RWPE1 (cell line): ENCODE measurements at places on chromosomes 7 and 10.

- DNase-seq = no peak
These were observed 54.1 kb downstream of the KIAA1217 start for GRCh38 chr10:24262929-24263590.

DNA sequence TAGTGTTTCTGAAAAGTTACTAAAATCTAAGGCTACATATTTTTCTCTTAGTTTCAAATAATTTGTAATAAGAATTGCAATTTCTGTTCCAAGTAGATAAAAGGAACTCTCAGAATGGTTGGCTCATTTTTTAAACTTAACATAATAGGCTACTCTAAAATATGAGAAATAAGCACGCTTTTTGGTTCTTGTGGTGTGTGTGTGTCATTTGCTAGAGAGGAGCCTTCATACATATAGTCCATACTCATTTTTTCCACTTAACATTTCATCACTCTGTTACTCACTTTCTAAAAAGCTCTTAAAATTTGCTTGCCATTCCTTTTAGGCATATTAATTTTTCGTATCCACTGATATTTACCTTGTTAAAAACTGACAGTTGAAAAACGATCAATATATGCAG is 74.0 kb upstream of the VWDE start:
- DNase-seq = no peak

DNA sequence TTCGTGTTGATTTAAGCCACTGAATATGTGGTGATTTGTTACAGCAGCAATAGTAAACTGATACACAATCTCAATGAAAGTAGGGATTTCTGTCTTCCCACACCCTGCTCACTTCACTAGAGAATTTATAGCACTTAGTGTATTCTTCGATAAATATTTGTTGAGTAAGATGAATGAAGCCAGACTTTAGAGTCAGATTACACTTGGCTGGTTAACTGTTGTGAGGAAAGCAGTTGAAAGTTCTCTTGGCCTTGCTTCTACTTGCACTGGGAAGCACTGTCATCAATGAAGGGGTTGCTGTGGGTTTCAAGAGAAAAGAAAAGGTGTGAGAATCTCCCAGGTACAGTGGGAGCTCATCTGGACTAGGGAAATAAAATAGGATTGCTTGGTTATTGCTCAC is 82.1 kb upstream of the IGFBP3 start:
- DNase-seq = no peak

GRCh38 chr7:127678947-127679346 is 27.0 kb downstream of the SND1 start:
- no peak for DNase-seq

DNA sequence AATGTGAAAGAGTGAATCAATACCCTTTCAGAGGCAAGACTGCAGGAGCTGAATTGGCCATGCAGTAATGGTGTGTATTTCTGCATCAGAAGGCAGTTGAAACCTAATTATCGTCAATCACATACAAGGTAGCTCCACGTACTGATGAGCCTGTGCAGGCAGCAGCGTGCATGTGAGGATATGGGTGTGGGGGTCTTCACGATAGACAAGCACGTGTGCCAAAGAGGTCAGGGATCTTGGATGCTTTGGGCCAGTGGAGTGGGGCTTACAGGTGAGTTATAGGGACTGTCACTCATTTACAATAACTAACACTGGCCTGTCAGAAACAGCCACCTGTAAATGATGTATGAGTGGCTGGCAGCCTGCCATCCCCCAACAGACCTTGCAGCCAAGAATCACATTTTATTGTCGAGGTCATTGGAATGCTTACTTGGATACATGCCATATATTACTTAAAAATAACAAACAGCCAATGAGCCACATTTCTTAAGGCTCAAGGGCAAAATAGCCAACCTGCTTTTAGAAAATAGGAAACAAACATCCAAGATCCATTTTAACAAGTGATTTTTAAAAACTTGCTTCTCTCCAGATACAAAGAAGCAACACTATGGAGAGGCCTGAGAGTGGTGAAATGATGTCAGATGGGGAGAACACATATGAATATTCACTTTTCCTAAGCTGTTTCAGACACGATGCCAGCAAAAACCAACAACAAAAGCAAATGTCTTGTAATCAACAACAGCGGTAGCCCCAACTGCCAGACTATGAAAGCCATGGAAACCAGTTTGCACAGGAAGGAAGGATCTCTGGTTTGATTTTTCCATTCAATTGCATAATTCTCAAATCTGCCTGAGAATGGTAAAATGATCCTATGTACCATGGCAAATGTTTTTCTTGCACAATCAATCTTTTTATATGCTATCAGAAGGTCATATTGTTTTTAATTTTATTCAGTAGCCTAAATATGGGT is 210.7 kb downstream of the SKAP2 start:
- DNase-seq = peak; percentile 46

DNA sequence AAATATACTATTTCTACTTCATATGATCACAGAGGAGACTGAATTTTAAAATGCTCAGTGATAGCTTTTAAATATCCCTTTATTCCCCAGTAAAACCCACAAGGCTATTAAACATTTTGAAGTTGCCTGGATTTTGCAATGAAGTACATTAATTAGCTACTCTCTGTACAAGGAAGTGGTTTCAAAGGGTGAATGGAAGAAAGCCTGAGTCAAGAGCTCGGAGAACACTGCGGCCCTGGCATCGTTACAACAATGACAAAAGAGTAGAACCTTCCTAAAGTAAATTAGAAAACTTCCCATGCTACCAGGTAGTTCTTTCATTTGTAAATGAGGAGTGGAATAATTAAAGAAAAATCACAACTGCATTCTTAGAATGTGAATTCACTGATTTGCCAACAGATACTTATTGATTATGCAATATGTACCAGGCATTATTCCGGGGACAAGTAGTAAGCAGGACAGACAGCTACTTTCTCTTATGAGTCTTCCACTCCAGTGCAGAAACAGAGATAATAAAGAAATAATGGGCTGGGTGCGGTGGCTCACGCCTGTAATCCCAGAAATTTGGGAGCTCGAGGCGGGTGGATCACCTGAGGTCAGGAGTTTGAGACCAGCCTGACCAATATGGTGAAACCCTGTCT is 63.0 kb downstream of the ZNF22 start:
- DNase-seq = no peak

DNA sequence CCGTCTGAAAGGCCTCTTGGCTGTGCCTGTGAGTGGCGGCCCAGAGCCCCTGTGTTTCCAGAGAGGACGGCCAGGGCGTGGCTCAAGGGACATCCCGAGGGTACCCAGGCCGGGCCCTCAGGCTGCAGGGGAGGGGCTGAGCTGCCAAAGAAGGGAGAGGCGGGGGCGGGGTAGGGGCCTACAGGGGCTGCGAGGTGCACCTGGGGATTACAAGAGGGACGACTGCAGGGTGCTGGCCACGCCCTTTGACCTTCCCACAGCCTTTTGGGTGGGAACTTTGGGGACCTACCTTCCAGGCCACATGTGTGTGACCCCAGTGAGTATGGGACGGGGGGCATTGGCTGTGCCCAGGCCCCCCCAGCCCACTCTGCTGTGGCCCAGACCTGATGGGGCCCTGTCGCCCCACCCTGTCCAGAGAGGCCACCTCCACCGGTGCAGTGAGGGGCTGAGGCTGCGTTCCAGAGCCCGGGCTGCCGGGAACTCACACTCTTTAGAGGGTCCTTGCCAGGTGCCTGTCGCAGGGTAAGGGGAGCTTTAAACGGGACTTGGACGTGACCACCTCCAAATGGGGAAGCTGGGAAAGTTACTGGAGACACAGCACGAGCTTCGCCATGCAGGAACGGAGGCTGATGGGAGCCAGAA is 19.0 kb upstream of the NKX6-2 start:
- no peak for DNase-seq

DNA sequence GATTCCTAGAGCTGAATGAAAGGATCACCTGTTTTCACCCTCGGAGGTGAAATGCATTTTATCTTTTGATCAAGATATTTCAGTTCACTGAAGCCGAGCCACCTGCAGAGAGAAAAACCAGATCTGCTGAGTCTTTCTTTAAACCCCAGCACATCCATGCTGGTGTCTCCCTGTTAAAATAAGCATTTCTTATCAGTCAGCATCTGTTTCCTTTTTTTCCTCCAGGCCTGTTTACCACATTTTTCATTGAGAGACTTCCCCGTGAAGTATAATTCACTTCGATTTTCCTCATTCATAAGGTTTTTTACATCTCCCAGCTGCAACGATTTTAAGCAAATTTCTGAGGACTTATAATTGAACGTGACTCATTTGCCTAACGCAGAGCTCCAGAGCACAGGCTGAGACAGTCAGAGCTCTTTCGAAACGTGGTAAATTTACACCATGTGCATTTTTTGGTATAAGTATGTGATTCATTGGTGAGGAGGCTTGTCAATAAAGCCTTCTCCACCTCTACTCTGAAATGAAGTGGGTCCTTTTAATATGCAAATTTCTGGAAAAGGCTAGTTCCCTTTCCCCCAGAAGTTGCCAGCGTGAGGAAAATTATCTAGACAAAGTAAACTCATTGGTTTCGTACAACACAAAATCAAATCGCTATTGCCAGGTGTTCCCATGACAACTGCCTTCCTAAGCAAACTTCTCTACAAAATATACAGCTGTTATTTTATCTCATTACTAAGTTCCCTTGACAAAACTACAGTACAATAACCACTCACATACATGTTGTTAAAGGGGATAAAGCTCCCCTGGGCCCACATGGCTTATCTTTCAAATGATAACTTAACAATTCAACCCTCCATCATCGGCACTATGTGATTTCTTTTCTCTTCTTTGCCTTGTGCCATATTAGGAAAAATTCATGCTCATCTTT is 374.8 kb upstream of the AKR1E2 start:
- DNase-seq = peak; percentile 60

GRCh38 chr10:92965314-92965713 is 95.3 kb upstream of the CYP26C1 start:
- peak; percentile 55 for DNase-seq

DNA sequence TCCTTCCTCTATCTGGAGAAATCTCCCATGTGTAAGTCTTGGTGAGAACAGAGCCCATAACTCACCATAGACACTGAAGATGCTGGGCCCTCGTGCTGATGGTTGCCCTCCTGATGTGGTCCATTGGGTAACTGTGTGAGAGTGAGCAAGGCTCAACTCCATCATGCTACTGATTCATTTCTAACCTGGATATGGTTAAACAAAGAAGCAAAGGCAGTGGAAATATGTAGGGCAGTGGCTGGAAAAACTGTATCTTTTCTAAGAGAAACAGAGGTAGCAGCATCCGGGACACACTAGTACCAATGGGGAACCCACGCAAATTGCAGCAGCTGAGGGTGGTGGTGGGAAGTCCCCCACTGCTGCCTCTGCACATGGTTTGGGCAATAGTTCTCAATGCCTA is 221.7 kb downstream of the KLF6 start:
- no peak for DNase-seq

GRCh38 chr10:5534051-5534821 is 9.5 kb downstream of the CALML3 start:
- no peak for DNase-seq
